ENCODE measurements at places on chromosomes 11 and 22.

GRCh38 chr11:74397501-74398243 is 561 bp downstream of the PGM2L1 start:
- DNase-seq: no peak

DNA sequence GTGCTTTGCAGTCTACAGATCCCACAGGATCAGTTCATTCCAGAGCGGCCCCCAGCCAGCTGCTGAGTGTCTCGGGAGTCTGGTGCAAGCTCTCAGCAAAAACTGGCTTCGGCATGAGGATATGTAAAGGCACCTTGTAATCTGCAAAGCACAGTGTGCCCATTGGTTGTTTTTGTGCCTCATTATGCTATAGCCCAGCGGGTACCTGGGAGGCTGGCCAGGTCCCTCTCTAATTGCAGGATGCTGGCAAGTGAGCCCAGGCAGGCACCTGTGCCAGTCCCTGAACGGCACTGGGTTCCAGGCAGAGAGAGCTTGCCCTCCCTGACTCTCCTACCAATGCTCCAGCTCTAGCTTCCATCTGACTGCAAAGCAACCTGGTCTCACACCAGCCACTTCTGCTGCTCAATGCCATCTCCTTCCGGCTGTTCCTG is 128.7 kb downstream of the DSCAML1 start:
- DNase-seq: no peak

GRCh38 chr11:94583213-94583865 is 16.2 kb downstream of the PIWIL4 start:
- DNase-seq: no peak

DNA sequence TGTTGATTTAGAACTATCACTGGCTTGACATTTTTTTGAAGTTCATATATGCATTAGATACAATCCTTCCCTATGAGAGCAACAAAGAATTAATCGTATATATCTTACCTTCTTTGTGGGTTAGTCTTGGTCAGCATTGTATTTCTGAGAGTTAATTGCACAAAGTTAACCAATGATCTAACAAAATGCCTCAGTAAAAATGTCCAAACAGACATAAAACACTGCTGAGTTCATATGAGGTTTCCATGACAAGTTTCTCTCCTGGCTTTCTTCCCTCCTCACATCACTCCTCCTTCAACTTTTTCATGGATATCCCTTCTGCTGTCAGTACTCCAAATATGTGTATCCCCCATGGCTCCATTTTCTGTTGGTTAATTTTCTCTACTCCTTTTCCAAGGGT is 9.0 kb downstream of the MAP6 start:
- DNase-seq: no peak

- DNase-seq: no peak
These were observed 320 bp downstream of the CLTCL1 start for GRCh38 chr22:19291218-19291579.

DNA sequence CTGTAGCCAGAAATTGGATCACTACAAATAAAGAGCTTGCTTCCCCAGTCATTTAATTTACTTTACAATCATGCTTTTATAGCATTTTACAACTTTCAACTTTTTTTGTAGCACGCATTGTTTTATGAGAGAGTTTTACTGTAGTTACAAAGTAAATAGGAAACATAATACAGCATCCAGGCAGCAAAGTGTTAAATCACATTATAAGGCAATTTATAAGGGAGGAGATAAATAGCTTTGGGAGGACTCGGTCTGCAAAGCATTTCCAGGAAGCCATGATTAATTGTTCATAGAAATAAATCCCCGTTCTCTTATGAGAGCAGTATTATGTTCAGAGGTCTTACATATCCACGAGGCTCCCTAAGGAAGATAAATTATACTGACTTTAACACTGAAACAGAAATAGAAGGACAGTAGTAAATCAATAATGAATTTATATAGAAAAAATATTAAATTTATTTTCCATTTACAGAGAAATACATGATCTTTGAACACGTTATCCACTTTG is 792.6 kb upstream of the RAG2 start:
- DNase-seq: no peak

- DNase-seq: no peak
These were observed 6.8 kb upstream of the PLAAT3 start for GRCh38 chr11:63621071-63621470.

DNA sequence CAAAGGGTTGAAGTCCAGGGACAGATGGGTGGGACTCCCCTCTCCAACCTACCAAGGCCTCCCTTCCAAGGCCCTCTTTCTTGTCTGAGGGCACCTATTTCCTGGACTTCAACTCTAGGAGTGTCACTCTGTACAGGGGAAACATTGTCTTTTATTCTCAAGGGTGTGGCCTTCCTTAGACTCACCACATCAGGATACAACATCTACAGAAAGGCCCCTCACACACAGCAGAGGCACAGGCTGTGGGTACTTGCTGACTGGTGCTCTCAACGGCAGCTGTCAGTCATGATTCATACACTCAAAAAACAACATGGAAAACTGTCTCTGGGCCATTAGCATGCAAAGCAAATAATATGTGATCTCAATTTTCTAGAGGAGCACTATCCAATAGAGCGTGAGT is 78.0 kb downstream of the RCN1 start:
- no peak for DNase-seq

GRCh38 chr11:46664612-46665011 is 35.8 kb downstream of the ARHGAP1 start:
- no peak for DNase-seq

DNA sequence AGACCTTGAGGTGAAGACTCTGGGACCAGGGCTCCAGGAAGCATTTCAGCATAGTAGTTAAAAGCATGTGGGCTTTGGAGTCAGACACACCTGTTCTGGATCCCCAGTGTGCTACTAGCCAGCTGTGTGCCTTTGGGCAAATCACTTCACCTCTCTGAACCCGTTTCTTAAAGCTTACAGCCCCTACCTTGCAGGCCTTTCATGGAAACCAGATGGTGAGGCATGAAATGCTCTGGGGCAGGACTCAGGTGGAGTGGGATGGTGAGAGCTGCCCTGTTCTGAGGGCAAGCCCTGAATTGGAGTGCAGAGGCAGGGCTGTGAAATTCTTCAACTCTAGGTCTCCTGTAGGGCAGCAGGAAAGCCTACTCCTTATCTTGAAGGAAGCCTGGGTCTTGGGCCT is 10.5 kb downstream of the UCP2 start:
- DNase-seq: no peak

DNA sequence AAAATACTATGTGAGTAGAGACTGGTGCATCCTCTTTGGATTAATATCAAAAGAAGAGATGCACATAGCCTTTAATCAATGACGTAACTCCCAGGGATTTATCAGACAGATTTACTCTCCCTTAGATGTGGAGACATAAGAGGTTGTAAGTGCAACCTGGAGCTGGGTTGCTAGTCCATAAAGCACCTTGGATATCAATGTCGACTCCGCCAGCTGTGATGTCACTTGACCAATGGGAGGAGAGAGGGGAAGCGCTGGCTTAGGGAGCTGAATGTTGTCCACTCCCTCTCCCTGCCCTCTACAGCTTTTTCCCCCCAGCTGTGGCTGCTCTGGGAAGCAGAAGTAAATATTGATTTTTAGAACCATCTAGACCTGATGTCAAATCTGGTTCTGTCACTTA is 28.9 kb upstream of the TMEM86A start:
- DNase-seq: no peak

DNA sequence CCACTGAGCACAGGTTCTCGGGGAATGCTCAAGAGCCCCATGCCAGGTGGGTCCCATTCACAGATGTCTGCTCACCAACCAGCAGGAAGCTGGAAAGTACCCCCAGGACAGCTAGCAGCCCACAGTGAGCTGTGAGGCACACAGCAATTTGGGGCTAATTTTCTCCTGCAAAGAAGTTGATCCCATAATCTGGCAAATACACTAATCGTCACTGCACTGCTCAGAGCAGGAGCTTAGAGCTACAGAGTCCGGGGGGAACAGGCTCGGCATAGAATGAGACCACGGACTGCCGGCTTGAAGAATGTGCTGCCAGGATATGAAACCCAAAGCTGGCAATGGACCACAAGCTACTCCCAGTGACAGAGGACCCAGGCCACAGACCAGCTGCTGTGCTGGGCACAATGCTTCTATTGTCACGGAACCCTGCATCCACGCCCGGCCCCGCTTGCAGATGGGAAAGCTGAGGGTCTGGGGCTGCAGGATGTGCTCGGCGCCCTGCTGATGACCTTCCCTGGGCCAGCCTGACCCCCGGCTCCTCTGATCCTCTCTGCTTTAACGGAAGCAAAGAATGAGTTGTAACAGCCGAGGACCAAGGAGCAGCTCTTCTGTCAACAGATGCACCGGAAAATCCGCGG is 239.7 kb downstream of the CTTN start:
- DNase-seq: no peak

DNA sequence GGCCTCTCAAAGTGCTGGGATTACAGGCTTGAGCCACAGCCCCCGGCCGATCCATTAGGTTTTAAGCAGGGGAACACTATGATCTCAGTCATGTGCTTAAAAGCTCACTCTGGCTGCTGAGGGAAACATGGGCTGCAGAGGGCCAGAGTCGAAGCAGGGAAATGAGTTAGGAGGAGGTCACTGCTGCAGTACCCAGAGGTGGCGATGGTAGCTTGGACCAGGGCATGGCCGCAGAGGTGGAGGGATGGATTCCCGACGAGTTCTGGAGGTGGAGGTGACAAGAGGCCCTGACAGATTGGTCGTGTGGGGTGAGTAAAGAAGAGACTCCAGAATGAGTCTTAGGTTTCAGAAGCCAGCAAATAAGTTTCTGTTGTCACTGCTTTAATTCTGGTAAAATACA is 54.4 kb upstream of the INCENP start:
- DNase-seq: no peak

DNA sequence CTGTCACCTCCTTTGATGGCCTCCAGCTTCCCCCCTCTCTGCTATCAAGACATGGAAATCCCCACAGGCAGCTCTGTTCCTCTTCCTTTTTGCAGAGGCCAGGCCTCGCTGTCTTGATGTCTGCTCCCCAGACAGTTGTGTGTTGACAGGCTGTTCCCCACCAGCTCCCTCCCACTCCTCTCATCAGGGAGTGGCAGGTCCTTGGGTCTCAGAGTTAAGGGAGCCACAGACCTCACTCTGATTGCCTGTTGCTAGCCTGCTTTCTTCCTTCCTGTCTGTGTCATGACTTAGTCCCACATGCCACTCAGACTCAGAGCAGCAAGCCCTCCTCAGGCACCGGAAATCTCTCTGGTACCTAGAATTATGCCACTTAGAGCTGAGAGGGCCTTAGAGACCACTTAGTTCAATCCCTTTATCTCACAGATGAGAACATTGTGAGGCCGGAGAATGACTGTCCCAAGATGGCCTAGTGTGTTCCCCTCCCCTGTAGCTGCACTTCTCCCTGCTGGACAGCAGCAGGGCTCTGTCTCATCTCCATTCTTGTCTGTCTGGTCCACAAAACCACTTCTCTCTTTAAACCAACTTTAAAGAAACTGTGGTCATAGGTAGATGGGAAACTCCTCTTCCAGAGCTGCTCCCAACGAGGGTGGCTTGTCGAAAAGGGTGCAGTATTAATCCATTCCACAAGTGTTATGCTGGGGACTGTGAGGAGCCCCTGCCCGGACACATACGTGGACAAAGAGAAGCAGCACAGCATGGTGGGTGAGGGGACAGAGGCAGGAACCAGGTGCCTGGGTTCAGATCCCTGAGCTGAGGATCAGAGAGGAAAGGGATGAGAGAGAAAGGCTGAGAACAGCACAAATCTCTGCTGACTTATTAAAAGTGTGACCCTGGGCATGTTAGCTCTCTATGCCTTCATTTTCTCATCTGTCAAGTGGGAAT is 4.2 kb downstream of the AMPD3 start:
- DNase-seq: no peak

- DNase-seq: peak; percentile 51
These were observed 75.2 kb downstream of the ISX start for GRCh38 chr22:35140879-35141745.

GRCh38 chr22:23685205-23685784 is 5.5 kb upstream of the RGL4 start:
- no peak for DNase-seq

DNA sequence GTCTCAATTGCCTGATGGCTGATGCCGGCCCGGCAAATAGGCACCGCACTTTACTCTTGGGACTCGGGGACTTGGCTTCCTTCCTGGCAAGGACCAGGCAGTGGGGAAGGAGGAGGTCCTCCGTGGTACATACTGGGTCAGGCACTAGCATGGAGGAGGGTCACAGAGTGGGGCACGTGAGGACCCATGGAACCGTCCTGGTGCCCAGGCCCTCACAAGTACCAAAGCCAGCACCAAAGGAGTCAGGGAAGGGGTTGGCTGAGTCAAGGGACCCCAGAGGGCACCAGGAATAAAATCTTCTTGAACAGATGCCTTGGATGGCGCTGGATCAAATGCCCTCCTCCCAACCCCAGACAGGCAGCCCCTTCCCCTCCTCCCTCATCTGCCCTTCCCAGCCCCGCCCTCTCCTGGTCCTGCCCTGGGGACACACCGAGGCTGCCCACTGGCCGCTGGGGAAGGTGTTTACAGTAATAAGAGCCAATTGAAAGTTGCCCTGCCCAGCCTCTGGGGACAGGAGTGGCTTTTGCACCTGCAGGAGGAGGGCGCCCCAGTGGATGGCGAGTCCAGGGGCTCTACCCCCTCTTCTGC is 5.6 kb upstream of the CARNS1 start:
- peak; percentile 80 for DNase-seq

GRCh38 chr11:35173616-35174566 is 34.9 kb downstream of the CD44 start:
- DNase-seq: no peak

DNA sequence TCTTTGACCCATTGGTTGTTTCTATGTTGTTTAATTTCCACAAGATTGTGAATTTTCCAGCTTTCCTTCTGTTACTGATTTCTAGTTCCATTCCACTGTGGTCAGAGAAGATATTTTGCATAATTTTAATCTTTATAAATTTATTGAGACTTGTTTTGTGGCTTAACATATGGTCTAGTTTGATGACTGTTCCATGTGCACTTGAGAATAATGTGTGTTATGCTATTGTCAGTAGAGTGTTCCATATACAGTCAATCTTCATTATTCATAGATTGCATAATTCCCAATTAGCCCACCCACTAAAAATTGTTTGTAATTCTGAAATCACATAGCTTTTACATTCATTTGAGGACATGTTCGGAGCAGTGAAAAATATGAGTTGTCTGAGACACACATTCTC is 346.1 kb upstream of the DDI1 start:
- no peak for DNase-seq

GRCh38 chr11:19122960-19123615 is 6.1 kb downstream of the ZDHHC13 start:
- no peak for DNase-seq

GRCh38 chr11:9530020-9530621 is 43.3 kb upstream of the WEE1 start:
- peak; percentile 42 for DNase-seq

- DNase-seq: no peak
These were observed 47.9 kb upstream of the ADORA2A start for GRCh38 chr22:24379536-24379935.

- no peak for DNase-seq
These were observed 593.5 kb downstream of the TBC1D22A start for GRCh38 chr22:47355776-47356510.

- peak; percentile 96 for DNase-seq
These were observed 16.1 kb downstream of the TSKU start for GRCh38 chr11:76799066-76799804.

GRCh38 chr11:45398325-45398724 is 112.2 kb upstream of the SYT13 start:
- DNase-seq: no peak
